ENCODE measurements at places on chromosomes 13 and 19.

- no peak for DNase-seq
Measured at GRCh38 chr13:106906426-106906996, 338.6 kb upstream of the ARGLU1 start.

GRCh38 chr13:38366954-38367645 is 17.4 kb downstream of the UFM1 start:
- no peak for DNase-seq

GRCh38 chr13:111247552-111247951 is 72.9 kb upstream of the TEX29 start:
- peak; percentile 8 for DNase-seq

GRCh38 chr13:111909971-111910671 is 156.8 kb upstream of the SOX1 start:
- DNase-seq, result peak; percentile 30

- DNase-seq, result no peak
Measured at GRCh38 chr13:82729401-82729800, 1152.9 kb downstream of the SLITRK1 start.

- DNase-seq, result no peak
Measured at GRCh38 chr13:59398127-59398526, 765.6 kb downstream of the DIAPH3 start.

GRCh38 chr13:69474011-69474685 is 633.5 kb upstream of the ATXN8OS start:
- no peak for DNase-seq

DNA sequence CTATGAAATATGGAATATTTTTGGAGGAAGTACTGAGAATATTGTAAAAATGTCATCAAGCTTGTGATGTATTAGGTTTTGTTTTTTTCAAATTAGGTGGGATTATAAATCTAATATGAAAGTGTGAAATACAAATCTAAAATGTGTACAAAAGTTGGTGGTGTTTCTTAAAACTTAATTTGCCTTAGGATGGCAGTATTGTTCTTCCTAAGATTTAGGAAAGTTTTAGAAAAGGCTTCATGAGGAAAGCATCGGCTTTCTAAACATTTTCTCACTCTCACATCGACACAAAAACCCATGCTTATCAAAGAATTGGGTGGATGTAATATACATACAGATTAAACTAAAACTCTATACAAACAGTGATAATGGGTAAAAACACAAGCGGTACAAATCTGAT is 972.0 kb upstream of the PCDH20 start:
- no peak for DNase-seq

DNA sequence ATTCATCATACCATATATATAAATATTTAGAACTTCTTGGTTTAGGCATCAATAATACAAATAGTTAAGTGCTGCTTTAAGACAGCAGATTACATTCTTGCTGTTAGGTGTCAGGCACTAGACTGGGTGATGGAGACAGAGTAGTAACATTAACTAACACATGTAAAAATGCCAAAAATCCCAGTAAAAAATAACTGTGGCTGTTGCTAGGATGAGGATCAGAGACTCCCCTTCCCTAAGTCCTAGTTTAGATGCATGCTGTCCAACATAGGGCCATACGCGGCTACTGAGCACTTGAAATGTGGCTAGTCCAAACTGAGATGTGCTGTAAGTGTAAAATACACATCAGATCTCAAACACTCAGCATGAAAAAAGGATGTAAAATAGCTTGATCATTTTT is 94.7 kb downstream of the CDADC1 start:
- DNase-seq, result no peak

DNA sequence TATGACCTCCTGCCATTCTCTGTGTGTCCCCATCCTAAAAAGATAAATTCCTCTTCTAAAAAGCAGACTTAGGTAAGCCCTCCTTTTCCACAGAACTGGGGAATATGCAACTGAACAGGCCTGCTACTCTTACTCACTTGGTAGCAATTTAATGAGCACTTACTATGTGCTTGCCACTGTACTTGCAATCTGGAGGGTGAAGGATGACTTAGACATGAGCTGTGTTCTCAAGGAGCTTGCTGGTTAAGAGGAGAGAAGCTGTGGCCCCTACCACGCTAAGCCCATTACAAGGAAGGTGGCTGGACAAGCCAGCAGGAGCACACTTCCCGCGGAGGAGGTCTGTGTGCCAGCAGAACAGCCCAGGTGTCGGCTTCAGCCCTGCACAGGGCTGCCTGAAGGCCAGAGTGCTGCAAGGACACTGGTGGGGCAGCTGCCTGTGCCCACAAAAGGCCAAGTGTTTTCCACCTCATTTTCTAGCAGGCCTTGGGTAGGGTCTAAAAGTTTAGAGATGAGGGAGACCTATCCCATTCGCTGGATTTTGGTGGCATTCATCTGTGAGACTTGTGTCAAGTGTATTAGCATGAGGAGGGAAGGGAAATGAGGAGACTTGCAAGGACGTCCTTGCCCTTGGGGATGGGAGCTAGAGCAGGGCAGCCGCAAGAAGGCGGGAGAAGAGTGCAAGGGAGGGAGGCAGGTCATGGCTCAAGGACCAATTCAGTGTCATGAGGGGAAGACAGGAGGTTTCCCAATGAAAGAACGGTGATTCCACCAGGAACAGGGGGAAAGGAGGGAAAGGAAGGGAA is 52.0 kb downstream of the COL4A1 start:
- peak; percentile 7 for DNase-seq

DNA sequence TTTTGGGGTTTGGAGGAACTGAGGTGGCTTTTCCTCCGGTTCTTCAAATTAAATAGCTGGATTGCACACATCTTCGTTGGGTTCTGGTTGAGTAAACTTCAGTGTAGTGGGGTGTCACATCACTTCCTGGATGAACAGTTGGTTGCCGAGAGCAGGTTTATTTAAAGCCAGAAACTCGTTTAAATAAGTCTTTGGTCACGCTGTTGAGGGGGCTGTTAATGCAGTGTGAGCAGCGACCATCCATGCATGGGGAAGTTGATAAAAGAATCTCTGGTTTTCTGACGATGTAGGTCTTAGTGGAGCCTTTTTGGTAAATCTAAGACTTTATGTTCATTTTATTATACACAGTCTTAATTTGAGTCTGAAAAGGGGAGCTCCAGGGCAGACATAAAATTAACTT is 351.2 kb upstream of the ARGLU1 start:
- no peak for DNase-seq

GRCh38 chr13:27794921-27795717 is 2.8 kb downstream of the GSX1 start:
- no peak for DNase-seq

DNA sequence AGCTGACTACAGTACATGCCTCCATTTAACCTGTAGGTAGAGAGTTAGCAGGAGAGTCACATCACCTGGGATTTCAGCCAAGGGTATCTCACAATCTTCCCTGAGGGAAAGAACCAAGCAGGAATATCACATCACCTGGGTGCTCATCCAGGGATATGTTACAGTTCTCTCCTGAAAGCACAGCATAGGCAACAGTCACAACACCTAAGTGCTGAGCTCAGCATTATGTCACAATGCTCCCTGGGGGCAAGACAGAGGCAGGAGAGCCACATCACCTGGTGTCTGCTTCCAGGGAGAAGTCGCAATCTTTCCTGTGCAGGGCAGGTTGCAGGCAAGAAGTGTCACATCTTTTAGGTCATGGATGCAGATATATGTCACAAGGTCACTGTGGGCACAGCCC is 9.4 kb upstream of the ZNF91 start:
- DNase-seq, result no peak

DNA sequence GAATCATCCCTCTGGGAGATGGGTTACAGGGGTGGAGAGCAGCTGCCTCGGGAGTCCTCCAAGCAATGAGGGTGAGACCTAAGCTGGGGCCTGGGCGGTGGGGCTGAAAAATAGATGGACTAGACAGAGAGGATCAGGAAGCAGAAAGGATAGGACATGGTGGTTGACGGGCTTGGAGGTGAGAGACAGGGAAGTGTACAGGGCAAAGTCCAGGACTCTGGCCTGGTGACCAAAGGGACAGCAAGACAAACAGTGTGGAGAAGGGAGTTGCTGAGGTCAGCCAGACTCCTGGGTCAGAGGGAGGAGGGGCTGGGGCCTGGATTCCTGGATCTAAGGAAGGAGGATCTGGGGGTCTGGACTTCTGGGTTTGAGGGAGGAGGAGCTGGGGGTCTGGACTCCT is 5.5 kb downstream of the PHLDB3 start:
- DNase-seq, result no peak

DNA sequence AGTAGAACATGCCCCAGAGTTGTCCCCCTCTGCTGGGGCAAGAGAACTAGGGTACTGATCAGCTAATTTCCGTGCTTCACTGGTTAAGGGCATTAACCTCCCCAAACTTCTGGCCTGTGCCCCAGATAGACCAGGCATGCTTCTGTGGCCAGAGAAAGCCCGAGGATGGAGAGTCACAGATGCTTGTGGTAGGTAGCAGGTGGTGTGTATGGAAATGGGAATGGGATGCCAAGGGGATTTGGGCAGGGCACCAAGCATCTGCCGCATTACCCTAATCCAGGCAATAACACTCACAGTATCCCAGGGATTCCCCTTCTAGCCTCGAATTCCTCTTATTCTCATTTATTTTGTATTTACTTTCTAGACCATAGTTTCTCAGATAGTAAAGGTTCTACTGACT is 124.8 kb upstream of the KLF12 start:
- no peak for DNase-seq

- DNase-seq, result no peak
Measured at GRCh38 chr19:45999653-46000121, 4.4 kb downstream of the CCDC61 start.

DNA sequence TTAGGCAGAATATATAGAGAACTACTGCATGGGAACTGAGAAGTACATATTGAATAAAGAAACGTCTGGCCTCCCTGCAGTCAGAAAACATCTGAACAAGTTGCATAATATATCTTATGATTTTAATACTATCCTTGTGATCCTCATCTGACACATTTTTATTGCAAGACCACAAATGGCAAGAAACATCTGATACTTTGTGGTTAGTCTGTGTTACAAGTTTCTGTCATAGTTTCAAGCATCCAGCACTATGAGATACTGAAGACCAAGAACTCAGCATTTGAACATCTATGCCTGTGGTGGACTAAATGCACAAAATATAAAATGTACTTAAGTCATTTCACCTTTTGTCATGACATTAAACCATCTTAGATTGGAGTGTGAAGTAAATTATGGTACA is 1175.8 kb upstream of the MIR17HG start:
- no peak for DNase-seq

DNA sequence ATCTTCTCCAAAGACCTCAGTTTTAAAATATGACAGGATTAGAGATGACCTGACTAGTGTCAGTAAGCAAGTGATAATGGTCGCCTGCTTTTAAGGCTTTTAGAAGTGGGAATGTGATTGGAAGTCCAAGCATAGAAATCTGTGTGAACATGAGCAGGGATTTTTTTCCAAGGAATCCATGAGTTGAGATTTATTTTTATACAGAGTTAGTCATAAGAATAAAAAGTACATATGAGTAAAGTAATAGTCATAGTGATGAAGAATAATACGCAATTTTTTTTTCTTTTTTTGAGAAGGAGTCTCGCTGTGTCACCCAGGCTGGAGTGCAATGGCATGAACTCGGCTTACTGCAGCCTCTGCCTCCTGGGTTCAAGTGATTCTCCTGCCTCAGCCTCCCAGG is 1.6 kb downstream of the ZNF546 start:
- DNase-seq, result no peak

GRCh38 chr13:35818633-35819067 is 312.5 kb downstream of the DCLK1 start:
- DNase-seq, result no peak

DNA sequence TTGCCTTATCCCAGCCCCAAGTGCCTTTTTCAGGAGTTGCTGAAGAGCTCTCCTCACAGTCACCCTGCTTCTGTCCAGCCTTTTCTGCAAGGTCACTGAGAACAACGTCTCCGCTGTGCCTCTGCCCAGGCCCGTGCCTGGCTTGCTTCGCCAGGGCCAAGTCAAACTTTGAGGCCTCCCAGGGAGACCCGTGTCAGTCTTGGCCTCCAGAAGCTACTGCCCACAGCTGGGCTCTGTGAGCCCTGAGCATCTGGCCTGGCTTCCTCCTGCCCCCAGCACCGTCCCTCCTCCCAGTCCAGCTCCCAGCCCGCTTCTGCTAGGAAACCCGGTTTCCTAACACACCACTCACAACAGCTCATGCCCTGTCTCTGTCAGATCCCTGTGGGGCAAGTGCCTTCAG is 165.9 kb downstream of the TEX29 start:
- no peak for DNase-seq

GRCh38 chr13:50309882-50310594 is 294.8 kb downstream of the KCNRG start:
- DNase-seq, result no peak

- no peak for DNase-seq
Measured at GRCh38 chr13:98782654-98783053, 30.2 kb upstream of the SLC15A1 start.

DNA sequence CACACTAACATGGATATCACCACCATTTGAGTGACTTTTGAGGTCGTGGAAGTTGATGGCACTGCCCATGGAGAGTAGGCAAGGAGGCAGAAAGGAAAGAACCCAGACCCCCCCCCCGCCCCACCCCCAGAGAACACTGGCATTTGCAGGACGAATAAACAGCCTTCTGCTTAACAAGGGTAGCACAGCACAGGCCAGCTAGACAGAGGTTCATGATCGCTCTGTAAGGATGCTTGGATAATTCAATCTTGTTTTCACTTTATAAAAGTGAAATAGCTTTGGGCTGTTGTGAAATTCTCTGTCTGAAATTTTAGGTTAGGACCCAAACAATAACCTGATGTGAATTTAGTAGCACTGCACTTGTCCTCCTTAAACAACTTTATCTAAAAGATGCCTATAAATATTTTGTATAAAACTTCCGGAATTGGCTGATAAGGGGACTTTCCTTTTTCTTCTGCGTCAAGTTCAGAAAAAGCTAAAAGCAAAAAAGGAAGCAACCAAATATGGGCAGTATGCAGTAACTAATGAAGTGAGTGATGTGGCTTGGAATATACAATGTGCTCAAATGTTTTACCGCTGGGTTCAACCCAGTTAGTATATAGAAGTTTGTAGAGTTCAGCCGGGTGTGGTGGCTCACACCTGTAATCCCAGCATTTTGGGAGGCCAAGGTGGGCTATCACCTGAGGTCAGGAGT is 163.7 kb downstream of the SHISA2 start:
- no peak for DNase-seq

DNA sequence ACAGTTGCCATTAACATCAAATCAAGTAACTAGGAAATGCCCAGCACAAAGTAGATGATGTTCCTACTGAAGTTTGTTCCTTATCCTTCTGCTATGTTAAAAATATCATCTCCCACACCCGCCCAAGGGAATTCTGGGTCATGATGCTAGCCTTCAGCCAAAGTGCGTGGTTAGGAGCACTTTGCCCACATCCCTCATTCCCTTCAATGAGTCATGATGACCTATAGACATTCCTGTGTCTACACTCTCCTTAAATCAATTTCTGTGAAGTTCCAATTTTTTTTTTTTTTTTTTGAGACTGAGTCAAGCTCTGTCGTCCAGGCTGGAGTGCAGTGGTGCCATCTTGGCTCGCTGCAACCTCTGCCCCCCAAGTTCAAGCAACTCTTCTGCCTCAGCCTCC is 17.0 kb downstream of the RXFP2 start:
- DNase-seq, result no peak

- DNase-seq, result peak; percentile 76
Measured at GRCh38 chr19:43784981-43785808, 4.4 kb upstream of the KCNN4 start.

Data from activated CD8-positive, alpha-beta memory T cell treated with anti-CD3 and anti-CD28 coated beads, Interleukin-2, amount 10 ng/mL, durations not matched to agents 7 days and 5 days (primary cell).